ENCODE measurements at places on chromosomes 3 and 15.
A peak's percentile ranks its signal among the peaks of the same experiment; 100 is the strongest.

DNA sequence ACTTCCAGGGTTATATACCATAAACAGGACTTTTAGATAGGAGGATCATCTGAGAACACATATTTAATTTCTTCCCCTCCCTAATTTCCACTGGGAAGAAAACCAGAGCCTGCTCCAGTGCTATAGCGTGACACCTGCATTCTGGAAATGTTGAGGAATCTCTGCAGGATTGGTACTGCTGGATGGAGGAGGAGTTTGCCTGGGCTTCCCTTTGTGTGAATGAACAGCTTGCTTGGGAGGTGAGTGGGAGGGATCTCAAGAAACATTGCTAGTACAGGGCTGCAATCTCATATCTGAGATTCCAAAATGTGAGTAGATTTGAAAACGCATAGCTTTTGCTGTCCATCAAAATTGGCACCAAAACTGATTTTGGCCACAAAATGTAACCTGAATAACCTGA, 295.9 kb upstream of the RGMA start:
- no peak for DNase-seq

DNA sequence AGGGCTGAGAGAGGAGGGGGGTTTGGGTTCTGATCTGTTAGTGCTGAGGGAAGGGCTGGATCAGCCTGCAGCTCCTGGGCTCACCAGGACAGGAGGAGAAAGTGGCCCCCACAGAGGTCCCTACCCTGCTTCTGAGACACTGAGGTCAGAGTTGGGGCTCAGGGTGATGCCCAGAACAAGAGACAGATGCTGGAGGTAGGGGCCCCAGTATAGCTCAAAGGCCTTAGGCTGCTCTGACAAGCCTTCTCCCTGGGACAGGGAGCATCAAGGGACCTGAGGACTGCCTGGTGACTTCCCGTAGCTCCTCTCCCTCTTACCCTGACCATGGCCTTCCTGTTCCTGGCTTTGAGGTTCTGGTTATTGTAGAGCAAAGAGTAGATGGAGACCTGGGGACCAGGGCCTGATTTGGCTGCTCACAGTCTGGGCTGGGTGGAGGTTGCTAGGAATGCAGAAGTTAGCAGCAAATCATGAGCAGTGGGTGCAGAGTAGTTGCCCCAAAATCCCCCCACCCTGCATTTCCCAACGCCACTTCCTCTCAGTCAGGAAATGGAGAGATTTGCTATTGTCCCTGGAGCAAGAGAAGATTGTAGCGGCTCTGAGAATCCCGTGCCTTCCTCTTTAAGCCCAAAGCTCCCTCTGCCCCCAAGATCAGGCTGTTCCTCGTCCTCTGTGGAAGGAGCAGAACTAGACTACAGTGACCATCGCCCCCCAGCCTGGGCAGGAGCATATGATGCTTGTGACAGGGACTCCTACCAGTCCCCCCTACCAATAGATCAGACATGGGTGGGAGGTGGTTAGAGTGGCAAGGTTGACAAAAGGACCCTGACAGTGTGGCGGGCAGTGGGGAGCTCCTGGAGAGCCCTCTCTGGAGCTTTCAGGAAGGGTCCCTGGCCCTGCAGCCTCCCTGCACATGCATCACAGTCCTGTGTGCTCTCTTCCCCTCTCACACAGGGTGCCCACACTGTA, 47.4 kb upstream of the SEC22A start:
- no peak for DNase-seq

DNA sequence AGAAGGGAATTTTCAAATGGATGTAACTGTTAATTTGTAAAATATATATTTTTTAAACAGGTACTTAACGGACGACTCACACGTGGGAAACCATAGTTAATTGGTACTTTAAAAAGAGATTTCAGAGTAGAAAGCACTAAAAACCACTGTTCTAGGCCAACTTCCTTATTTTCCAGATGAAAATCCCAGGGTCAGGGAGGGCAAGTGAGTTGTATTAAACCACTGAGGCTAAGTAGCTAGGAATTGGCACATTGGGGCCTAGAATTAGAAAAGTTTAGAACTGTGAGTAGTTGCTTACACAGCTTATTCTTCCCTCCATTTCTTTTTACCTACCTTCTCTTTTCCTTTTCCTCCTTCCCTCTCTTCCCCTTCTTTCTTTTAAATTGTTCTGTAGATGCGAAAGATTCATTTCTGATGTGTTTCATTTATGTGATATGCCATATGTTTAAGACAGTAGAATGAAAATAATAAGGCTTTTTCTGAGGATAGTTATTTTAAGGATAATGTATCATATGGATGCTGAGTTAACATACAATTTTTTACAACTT, 4.1 kb upstream of the UTS2B start:
- no peak for DNase-seq

DNA sequence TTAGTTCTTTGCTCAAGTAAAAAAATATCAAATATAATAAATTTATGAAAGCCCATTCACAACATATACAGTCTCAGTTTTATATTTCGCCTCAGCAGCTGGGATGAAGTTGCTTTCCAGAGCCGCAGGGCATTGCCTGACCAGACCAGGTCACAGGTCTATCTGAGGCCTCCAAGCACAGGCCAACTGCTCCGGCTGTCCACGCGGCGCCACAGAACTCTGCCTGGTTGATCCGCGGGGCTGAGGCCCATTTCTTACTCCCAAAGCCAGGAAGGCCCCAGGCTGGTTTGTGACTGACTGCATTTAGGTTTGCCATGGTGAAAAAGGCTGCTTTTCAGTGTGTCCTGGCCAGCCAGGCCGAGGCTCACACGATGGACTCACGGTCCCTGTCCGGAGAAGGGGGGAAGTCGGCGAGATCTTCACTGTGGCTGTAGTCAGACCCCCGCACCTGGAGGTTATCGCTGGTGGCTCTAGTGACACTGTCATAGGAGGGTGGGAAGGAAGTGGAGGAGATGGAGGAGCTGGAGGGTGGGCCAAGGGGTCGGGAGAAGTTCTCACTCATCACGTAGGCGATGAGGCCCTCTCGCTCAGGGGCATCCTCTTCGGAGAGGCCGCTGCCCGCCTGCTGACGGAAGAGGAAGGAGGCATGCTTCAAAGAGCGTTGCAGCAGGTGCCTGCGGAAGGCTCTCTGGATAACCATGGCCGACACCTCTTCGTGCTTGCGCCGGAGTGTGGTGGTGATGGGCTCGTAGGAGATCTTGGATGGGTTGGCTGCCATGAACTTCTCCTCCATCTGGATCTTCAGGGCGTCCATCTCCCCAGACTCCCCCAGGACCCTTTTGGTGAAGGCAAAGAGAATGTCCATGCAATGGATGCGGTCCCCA, 54.1 kb downstream of the EXOG start:
- DNase-seq = no peak

DNA sequence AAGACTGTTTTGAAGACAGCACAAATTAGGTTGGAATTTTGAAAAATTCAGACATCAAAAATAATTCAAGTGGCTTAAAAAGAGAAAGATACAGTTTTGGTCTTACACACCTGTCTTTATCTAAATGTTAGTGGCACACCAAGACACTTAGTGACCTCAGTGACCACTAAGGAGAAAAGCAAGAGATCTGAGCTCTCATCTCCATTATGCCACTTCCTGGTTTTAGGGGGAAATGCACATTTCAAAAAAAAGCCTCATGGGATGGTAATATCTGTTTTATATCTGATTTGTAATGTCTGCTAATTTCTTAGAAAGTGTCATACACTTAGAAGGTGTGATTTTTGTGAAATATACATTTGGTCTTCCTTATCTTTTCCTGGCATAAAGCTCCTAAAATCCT, 16.4 kb downstream of the IL12A start:
- DNase-seq = no peak

DNA sequence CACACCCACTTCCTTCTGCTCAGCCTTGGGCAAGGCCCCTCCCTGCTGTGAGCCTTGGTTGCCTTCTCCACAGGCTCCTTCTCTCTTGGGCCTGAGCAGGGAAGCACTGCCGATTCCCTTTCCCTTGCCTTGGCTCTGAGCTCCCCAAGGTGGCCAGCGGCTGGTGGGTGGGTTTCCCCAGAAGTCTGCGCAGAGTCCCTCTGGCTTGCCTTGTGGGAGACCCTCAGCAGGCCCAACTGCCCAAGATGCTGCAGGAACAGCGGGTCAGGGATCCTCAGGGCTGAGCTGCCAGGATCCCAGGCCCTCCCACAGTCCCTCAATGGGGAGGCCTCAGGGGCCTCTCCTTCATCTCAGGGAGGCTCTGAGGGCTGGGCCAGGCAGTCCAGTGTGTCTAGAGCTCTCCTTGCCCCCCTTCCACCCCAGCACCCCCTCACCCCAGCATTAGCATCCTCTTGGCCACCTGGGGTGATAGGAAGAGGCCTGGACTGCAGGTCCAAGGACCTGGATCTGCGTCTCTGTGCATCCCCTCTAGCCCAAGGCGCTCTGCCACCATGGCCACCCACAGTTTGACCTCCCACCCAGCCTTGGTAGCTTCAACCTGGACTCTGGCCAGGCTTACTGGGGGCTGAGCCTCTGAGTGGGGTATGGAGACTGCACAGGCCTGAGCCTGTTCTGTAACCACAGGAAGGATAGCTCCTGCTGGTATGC, 68.6 kb downstream of the EXOG start:
- DNase-seq = no peak

- no peak for DNase-seq
Measured at GRCh38 chr3:23720885-23721284, 84.9 kb upstream of the UBE2E1 start.

DNA sequence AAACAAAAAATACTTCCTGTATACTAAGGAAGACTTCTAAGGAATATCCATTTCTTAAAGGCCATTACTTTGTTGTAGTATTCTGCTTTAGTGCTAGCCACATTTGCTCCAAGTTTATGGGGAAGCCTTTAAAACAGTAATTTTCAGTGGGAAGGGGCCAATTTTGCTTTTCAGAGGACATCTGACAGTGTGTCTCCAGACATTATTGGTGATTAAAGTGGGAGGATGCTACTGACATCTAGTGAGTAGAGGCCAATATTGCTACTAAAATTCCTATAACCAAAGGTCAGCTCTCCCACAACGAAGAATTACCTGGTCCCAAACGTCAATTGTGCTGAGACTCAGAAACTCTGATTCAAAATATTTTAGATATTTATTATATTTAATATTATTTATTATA, 24.8 kb downstream of the SLC28A2 start:
- peak; percentile 31 for DNase-seq

GRCh38 chr15:69665641-69666111, 213.1 kb downstream of the RPLP1 start:
- DNase-seq = no peak

- DNase-seq = no peak
Measured at GRCh38 chr3:172065967-172066762, 26.8 kb downstream of the FNDC3B start.

DNA sequence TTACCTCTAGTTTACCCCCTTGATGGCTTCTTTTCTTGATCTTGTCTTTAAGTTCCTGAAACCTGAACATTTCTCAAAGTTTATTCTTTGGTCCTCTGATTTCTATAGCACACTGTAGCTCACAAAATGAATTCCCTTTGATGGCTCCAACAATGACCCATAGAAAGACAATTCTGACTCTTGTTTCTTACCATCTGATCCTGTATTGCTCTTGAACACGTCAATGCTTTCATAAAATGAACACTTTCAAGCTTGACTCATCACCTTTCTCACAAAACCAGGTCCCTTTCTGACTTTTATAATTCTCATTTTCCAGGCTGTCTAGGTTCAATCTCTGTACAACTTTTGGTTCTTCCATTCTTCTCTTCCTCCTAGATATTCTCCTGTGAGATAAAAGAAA, 5.7 kb upstream of the GAP43 start:
- DNase-seq = no peak

- DNase-seq = no peak
Measured at GRCh38 chr3:169475576-169475975, 187.9 kb downstream of the MECOM start.

DNA sequence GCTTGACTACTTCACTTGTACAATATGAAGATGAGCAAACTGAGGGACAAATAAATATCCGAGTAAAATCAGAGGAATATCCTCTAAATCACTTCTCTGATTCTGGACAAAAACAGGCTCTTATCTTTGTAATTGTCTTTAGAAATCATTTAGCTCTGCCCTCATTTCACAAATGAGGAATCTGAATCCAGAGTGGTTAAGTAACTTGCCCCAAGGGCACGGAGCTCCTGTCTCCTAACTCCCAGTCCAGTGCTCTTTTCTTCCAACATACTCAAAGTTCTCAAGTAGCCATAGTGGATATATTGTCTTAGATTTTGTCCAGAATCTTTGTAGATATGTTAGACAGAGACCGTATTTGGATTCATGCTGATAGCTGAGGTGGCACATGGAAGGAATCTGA, 156.0 kb downstream of the TP63 start:
- no peak for DNase-seq

DNA sequence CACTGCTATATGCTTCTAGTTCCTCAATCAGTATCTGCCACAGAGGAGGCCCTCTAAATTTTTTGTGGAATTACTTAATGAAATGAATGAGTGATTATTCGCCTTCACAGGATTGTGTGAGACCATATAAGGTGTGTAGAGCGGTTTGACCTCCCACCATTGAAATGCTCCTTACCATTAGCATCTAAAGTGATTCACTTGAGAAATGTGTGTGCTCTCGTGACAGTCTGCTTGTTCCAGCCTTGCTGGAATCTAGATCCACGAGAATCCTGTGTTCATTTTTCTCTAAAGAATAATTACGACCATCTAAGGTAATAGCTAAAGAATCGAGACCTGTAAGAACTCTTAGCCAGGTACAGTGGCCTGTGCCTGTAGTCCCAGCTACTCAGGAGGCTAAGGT, 126.9 kb downstream of the FNDC3B start:
- DNase-seq = no peak

- DNase-seq = no peak
Measured at GRCh38 chr3:107085261-107085660, 292.0 kb upstream of the CCDC54 start.

DNA sequence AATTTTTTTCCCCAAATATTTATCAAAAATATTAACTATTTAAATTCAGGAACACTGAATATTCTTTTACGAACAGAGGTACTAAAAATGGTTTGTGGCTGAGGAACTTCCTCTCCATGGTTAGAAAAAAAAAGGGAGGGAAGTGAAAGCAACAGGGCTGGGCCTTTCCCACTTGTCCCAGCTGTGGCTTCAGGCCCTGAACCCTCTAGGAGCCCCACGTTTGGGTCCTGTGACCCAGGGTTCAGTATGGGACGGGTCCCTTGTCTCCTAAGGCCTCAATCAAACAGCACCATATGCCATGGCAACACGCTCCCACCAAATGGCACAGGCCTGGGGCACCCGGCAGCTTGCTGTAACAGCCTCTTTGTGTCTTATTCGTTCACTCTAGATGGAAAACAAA, 32.4 kb downstream of the POC1A start:
- no peak for DNase-seq

DNA sequence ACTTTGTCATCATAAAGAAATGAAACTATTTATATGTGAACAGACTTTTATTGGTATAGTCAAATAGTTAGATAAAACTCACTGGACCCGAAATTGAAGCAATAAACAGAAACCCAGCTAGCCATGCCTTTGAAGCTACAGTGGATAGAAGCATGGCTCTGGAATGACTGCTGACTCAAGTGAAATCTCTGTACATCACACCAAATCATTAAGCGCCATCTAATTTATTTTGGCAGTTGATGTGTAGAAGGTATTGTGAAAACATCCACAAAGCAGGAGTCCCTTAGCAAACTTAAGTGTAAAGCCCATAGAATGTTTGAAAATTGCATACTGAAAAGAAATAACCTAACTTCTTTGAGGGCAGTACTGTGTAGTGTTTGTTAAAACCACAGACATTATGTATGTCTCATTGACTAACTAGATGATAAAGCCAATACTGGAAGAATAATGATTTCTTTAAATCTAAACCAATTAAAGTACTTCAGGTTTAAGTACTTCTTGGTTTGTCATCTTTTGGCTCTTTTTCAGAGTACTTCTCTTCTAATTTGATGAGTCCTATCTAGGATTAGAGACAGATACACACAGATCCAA, 42.8 kb upstream of the FBXL22 start:
- no peak for DNase-seq

GRCh38 chr15:84879088-84879780, 5.2 kb upstream of the SLC28A1 start:
- no peak for DNase-seq
